ENCODE measurements at places on chromosomes 2 and 18.
A peak's percentile ranks its signal among the peaks of the same experiment; 100 is the strongest.

- no peaks in the 10 kb centered on the region for H3K4me1 ChIP-seq
- H3K36me3 ChIP-seq = no peaks in the 10 kb centered on the region
- no peak for DNase-seq
- no peak overlapping the region for H3K27ac ChIP-seq
- no peak overlapping the region for H3K4me3 ChIP-seq
Measured at GRCh38 chr18:32980896-32981295, 208.1 kb upstream of the KLHL14 start.

DNA sequence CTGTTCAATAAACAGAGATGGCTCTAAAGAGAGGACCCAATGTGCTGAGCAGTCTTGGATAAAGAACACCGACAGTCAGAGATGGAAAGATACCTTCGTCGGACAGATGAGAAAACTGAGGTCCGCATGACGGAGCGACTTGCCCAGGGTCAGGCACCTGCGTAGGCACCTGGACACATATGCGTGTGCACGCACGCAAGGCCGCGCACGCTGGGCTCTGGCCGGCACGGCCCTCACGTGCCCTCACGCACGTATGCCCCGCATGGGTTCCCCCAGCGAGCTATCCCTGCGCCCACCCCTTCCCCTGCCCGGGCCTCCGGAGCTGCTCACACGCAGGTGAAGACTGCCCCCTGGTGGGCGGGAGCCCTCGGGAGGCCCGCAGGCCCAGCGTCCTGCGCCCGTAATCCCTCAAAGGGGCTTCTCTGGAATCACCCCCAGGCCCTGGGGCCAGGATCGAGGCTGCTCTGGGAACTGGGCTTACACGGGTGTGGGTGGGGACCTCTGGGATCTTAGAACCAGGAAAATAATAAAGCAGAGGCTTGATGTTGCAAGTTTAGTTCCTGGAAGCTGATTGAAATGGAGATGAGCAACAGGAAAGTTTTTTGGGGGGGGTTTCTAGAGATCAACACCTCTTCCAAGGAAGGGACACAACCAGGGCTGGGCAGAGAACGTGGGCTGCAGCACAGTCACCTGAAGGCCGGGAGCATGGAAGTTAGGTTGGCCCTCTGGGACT lies 246.3 kb downstream of the TNS1 start:
- no peak overlapping the region for H3K27ac ChIP-seq
- H3K4me1 ChIP-seq = peaks cover 2% of the 10 kb centered on the region
- peaks cover 3% of the 10 kb centered on the region for H3K36me3 ChIP-seq
- H3K4me3 ChIP-seq = no peak overlapping the region
- peak; percentile 55 for DNase-seq

- H3K4me3 ChIP-seq = no peak overlapping the region
- H3K27me3 ChIP-seq = no peaks in the 10 kb centered on the region
- no peaks in the 10 kb centered on the region for H3K4me1 ChIP-seq
- no peak overlapping the region for H3K27ac ChIP-seq
- DNase-seq = no peak
Measured at GRCh38 chr2:228048838-228049490, 132.5 kb downstream of the SPHKAP start.

DNA sequence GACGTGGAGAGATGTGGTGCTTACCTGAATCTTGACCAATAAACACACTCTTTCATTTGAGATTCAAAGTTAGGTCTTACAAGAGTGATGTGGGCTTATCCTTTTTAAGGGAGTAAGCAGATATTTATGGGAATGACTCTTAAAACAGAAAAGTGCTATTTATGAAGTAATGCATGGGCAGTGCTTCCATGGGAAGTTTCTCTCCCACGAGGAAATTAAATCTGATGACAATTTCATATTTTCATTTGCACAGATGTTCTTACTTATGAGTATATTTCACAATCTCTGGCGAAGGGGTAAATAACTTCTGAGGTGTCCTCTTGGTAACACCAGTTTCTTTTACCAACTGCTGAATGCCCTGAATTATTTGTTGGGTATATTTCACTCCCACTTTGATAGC lies 21.0 kb downstream of the PNPT1 start:
- H3K4me3 ChIP-seq = no peak overlapping the region
- H3K4me1 ChIP-seq = no peaks in the 10 kb centered on the region
- H3K27ac ChIP-seq = no peak overlapping the region
- no peak for DNase-seq
- H3K27me3 ChIP-seq = no peaks in the 10 kb centered on the region

DNA sequence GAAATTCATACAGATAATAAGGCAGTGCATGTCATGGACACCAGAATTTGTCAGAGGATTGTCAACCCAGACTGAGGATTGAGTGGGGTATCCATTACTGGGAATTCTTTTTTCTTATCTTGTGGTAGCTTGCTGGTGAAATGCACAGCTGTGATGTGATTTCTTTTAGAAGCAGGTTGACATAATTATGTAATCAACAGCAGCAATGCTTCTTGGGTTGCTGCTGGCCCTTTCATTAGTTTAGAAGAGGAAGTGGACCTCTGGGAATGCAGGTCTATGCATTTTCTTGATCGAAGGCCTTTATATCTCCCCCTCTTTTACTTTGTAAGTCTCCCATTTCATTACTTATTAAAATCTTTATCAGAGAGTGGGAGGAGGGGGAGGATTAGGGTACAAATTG lies 319.9 kb downstream of the AGPS start:
- H3K27ac ChIP-seq = no peak overlapping the region
- H3K27me3 ChIP-seq = no peaks in the 10 kb centered on the region
- no peaks in the 10 kb centered on the region for H3K4me1 ChIP-seq
- H3K4me3 ChIP-seq = no peak overlapping the region
- DNase-seq = no peak
- H3K36me3 ChIP-seq = no peaks in the 10 kb centered on the region

DNA sequence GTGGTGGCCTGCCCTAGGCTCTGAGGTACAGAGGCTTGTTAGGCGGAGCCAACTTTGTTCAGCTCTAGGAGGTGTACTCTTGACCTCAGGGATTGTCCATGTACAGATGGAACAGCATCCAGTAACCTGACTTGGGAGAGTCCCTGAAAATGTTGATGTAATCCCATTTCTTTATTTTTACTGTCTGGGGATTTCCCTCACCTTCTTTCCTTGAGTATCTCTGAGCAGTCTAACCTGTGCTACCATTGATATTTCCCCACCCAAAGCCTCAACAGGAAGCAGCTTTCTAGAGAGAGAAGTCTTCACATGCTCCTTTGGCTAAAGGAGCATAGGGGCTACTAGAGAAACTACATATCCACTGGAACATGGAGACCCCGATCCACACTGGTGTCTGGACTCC lies 10.4 kb downstream of the IL36A start:
- DNase-seq = no peak
- H3K27me3 ChIP-seq = peaks cover 29% of the 10 kb centered on the region
- no peak overlapping the region for H3K4me3 ChIP-seq

DNA sequence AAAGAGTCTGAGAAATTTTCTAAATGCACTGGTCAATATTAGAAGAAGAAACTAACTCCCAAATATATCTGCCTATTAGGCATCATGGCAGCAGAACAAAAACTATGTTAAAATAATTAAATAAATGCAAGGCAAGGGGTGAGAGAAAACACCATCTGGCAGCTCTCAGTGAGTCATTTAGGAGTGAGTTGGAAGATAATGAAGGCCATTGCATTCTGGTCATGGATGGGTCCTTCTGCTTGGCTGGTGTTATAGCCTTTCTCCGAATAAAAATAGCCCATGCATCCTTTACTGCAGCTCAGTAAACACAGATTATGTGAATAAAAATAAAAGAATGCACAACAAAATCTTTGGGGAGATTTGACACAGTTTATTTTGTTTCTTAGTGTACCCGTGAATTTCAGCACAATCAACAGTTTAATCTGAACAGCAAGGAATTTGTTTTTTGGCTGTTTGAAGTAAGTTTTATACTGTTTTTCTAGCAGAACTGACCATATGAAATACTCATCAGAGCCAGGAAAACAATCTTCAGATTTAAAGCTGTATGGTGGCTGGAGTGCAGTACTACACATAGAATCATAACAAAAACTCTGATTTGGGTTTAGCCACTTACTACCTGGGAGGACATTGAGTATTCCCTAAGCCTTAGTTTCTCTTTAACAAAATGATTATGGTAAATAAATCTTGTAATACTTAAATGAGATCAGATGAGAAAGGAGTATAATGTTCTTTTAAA lies 225.1 kb upstream of the ITGA4 start:
- H3K4me1 ChIP-seq = peaks cover 13% of the 10 kb centered on the region
- no peak overlapping the region for H3K4me3 ChIP-seq
- DNase-seq = no peak
